ENCODE measurements at places on chromosomes 11 and 22.

DNA sequence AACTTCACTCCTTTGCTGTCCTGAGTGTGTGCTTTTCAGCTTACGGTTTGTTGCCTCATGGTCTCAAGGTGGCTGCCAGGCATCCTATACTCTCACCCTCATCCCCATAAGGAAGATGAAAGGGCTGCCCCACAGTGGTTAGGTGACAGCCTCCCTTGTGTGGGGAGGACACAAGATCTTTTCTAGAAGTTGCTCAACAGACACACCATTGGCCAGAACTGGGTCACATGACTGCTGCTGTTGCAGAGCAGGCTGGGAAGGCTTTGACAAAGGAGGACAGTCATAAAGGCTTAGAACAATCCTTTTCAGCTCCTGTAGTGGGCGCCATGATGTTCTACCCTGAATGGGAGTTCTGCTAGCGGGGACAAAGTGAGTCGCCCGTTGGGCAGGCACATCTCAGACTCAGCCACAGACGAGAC, 69.7 kb upstream of the RASD2 start:
- no peak for DNase-seq

- DNase-seq = no peak
These were observed 25.4 kb downstream of the MS4A10 start for GRCh38 chr11:60810569-60810968.

DNA sequence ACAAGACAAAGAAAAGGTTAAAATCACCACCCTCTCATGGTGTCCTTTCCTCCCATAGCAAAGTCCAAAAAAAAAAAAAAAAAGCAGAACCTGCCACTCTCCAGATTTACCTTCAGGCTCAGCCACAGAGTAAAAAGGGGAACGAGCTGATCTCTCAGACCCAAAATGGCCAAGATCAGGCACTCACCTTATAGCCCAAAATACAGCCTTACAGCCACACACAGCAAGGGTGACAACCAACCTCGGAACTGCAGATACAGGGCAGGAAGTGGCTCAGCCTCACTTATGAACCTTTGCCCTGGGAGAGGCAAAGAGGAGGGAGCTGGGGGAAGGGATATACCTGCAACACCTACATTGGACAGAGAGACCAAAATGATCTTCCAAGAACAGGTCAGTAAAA, 4.5 kb downstream of the FHIP1B start:
- DNase-seq = peak; percentile 75

DNA sequence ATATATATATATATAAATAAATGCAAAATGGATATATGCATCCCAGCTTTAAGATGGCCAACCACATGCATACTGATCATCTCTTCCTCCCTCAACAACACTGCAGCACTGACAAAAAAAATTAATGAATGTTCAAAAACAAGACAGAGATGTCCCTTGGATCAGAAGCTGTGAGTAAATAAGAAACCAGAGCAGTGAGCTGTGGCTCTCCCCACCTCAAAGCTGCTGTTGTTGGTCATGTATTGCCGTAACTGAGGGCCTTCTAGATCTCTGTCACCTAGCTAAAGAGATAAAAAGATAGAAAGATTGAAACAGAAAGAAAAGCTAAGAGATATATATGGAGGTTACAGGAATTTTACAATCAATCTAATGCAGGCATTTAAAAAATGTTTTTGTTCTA, 15.5 kb upstream of the TMEM135 start:
- DNase-seq = no peak

- no peak for DNase-seq
These were observed at the start of gene ROBO4 for GRCh38 chr11:124897674-124898262. TSS of gene ROBO4 (minus strand) at chr11:124897865. CDS start at chr11:124897795, 70 bp downstream.

GRCh38 chr11:77038825-77039326, 4.7 kb downstream of the B3GNT6 start:
- DNase-seq = no peak

GRCh38 chr11:13784855-13785254, 116.4 kb downstream of the FAR1 start:
- no peak for DNase-seq

GRCh38 chr11:3030289-3031070, 26.7 kb downstream of the CARS1 start:
- no peak for DNase-seq

- DNase-seq = no peak
These were observed 60.6 kb downstream of the PPP6R2 start for GRCh38 chr22:50403701-50404101.

DNA sequence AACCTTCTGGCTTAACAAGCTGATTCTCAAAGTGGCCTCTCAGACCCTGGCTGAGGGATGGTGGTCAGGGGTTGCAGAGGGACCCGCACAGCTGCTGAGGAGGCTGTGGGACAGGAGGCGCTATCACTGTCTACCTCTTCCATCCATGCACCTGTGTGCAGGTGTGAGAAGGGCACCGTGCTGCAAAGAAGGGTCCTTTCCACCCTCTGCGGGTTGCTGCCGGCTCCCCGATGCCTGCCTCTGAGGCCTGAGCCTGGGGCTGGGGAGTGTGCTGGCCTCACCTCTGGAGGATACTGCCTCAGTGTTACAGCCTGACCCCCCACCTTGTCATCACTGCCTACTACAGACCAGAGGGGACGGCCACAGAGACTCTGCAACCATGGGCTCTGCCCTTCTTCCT, 66.1 kb upstream of the B3GAT1 start:
- DNase-seq = no peak

DNA sequence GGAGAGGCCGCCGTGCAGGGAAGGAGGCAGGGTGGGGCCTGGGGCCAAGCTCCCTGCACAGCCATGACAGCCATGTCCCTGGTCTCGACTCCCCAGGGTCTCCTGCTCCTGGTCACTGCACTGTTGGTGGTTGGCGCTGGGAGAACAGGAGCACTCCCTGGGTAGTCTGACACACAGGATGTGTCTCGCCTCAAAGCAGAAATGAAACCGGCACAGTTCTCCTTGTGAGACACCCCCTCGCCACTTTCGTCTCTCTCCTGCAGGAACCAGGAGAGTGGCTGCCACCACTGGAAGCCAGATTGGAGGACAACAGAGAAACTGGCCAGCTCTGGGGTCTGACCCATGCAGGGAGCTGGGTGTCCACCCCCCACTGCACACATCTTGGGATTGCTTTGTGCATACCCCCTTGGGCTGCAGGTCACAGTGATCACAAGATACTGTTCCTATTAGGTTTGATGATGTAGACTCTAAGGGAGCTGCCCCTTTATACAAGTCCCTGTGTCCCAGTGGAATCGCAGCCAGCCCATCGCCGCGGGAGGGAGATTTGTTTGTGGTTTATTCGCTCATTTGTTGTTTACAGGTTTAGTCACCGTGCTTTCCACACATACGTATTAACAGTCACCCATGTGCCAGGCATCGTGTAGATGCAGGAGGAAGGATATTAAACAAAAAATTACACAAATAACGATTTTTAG, 27.0 kb upstream of the YWHAH start:
- peak; percentile 68 for DNase-seq

GRCh38 chr11:117912497-117912896, 16.7 kb downstream of the TMPRSS13 start:
- DNase-seq = no peak

DNA sequence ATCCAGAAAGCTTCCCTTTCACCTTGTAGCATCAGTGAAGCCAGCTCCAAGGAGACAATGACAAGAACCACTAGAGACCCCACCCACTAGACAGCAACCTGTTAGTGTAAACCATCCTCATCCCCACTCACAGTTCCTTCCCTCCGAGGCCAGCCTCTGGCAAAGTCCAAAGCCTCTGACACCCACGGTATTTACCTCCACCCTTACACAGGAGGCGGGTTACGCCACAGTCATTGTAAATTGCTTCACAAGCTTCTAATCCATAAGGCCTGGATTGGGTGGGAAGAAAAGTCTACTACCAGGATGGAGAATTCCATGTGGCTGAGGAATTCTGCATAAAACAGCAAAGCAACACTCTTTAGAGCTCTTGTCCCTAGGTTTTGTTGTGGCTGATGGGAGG, 287.4 kb downstream of the BUD13 start:
- DNase-seq = no peak

DNA sequence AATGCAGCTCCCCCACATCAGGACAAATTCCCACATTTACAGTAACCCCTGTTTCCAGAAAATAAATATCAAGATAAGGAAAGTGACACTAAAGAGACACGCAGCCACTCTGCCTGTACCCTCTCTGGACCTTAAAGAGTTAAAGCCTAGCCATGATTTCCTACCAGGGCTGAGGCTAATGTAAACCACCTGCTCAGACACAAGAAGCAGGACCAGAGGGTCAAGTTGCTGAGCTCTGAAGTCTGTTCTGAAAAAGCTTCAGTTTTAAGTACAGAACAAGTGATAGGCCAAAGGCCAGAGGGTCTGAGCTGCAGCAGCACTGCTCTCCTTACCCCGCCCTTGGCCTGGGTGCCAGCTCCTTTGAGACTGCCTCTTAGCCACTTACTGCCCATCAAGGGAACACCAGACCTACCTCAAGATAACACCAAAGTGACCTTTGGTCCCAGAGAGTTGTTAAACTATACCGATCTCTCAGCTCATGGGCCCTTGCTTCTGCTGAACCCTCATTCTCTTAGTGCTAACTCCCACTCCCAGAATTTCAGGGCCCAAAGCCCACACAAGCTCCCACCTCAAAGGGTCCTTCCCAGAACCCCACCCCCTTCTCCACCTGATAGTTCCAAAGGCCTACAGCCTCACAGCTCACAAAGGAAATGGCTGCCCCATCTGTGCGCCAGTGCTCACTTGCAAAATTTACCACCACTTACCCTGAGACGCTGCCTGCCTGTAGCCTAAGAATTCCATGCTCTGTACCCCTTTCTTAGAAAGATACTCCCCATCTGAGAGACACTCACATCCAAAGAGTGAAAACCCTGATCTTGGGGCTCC, 40.5 kb downstream of the IL18BP start:
- no peak for DNase-seq

- DNase-seq = no peak
These were observed 45.7 kb downstream of the GNB1L start for GRCh38 chr22:19808873-19809478.

DNA sequence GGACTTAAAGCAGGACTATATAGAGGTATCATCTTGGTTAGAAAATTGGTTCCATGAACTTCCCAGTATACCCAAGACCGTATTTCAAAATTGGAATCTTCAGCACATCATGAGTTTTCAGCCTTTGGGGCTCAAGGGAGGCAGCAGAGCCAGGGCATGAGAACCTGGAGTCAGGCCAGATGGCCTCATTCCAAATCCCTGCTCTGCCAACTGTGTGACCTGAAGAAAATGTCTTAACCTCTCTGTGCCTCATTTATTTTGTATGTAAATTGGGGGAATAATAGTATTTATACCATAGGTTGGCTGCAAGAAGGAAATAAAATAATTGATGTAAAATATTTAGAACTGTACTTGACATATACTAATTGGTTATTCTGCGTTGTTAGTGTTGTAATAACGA, 987.6 kb downstream of the TBC1D22A start:
- no peak for DNase-seq

- DNase-seq = no peak
These were observed 40.7 kb downstream of the LMO1 start for GRCh38 chr11:8222820-8223512.

GRCh38 chr11:117934526-117935307, 5.5 kb upstream of the TMPRSS13 start:
- no peak for DNase-seq

- DNase-seq = no peak
These were observed 17.1 kb upstream of the MOB2 start for GRCh38 chr11:1503708-1504104.

- no peak for DNase-seq
These were observed 23.2 kb downstream of the ADORA2A start for GRCh38 chr22:24450610-24451009.

Data from activated CD4-positive, alpha-beta T cell treated with anti-CD3 and anti-CD28 coated beads, Interleukin-2, amount 10 ng/mL, durations not matched to agents 24 days and 14 days (primary cell).